ENCODE measurements at places on chromosomes 6 and 20. TPM values are rescaled to one million over a fixed set of nuclear protein-coding genes. Genes with fewer than 3 reads are reported as not detected.

EBF4 gene
- total RNA-seq, result 2.7 TPM

AGER gene
- total RNA-seq, result 1.5 TPM

WFDC6 gene
- not detected for total RNA-seq

RIPPLY2 gene
- 0.84 TPM for total RNA-seq

PKIB gene
- total RNA-seq, result 1.0 TPM

ABT1 gene
- total RNA-seq, result 13.8 TPM

MRAP2 gene
- 1.4 TPM for total RNA-seq

CDC25B gene
- total RNA-seq, result 207 TPM

KCNG1 gene
- 13.9 TPM for total RNA-seq

MCM3 gene
- 83.7 TPM for total RNA-seq

NMBR gene
- total RNA-seq, result not detected

PTPRT gene
- total RNA-seq, result not detected

PTCHD4 gene
- not detected for total RNA-seq

TRIM40 gene
- not detected for total RNA-seq

RSPO4 gene
- not detected for total RNA-seq

IYD gene
- total RNA-seq, result not detected

FLRT3 gene
- total RNA-seq, result 1.8 TPM

SLC32A1 gene
- total RNA-seq, result not detected

SYNE1 gene
- total RNA-seq, result 41.8 TPM

TFAP2D gene
- total RNA-seq, result not detected

GMPR gene
- 0.61 TPM for total RNA-seq

RIN2 gene
- total RNA-seq, result 34.0 TPM

RSPH9 gene
- total RNA-seq, result 0.13 TPM

TRIM31 gene
- 1.7 TPM for total RNA-seq

NELFCD gene
- 46.9 TPM for total RNA-seq

ACSS1 gene
- total RNA-seq, result 11.8 TPM

FAM162B gene
- total RNA-seq, result 0.15 TPM

CCN5 gene
- 38.0 TPM for total RNA-seq

COL10A1 gene
- total RNA-seq, result not detected

THBD gene
- total RNA-seq, result 35.3 TPM

FANCE gene
- total RNA-seq, result 3.1 TPM

SYTL3 gene
- 0.88 TPM for total RNA-seq

TREM2 gene
- not detected for total RNA-seq

LGSN gene
- total RNA-seq, result 3.8 TPM

RAET1G gene
- total RNA-seq, result 9.7 TPM

HNF4A gene
- total RNA-seq, result 14.5 TPM

FRK gene
- total RNA-seq, result 1.5 TPM

ZSWIM3 gene
- 1.6 TPM for total RNA-seq

FERMT1 gene
- total RNA-seq, result 17.0 TPM

ALDH5A1 gene
- total RNA-seq, result 8.3 TPM

BHLHE23 gene
- not detected for total RNA-seq

HLA-DRB1 gene
- total RNA-seq, result not detected

QRSL1 gene
- total RNA-seq, result 7.3 TPM

OR2H1 gene
- total RNA-seq, result not detected

MARCKS gene
- 10.6 TPM for total RNA-seq

TSHZ2 gene
- total RNA-seq, result not detected

OGFRL1 gene
- 9.0 TPM for total RNA-seq

BPIFB4 gene
- total RNA-seq, result not detected

CALHM4 gene
- not detected for total RNA-seq

GCM1 gene
- 0.03 TPM for total RNA-seq

KCNQ2 gene
- total RNA-seq, result 0.49 TPM

PI3 gene
- total RNA-seq, result 2.8 TPM
